ENCODE measurements at places on chromosomes 5 and 9.

DNA sequence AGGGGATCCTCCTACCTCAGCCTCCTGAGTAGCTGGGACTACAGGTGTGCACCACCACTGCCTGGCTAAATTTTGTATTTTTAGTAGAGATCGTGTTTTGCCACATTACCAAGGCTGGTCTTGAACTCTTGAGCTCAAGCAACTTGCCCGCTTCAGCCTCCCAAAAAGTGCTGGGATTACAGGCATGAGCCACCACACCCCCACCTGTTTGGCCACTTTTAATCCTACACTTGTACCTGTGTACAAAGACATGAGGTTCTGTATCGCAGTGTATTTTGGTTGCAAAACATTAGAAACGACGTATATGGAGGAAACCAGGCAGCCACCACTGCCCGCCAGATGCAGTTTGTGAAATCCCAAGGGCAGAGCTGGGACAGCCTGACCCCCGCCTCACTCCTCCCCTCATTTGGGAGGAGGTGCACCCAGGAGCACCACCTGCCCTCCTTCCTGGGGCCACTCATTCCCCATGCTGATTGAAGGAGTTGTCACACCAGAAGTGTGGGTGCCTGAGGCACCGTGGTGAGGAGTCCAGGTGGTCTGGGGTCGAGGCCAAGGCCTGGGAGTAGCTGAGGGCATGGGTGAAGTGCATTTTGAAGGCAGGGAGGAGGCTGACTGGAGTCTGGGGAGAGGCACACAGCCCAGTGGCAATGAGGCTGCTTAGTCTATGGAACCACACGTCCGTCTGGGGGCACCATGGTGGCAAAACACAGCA, 39.3 kb upstream of the OLFM1 start:
- no peak for DNase-seq

GRCh38 chr5:61840361-61840760, 465.6 kb upstream of the KIF2A start:
- no peak for DNase-seq

GRCh38 chr5:77452351-77452750, 39.8 kb downstream of the WDR41 start:
- DNase-seq = no peak

DNA sequence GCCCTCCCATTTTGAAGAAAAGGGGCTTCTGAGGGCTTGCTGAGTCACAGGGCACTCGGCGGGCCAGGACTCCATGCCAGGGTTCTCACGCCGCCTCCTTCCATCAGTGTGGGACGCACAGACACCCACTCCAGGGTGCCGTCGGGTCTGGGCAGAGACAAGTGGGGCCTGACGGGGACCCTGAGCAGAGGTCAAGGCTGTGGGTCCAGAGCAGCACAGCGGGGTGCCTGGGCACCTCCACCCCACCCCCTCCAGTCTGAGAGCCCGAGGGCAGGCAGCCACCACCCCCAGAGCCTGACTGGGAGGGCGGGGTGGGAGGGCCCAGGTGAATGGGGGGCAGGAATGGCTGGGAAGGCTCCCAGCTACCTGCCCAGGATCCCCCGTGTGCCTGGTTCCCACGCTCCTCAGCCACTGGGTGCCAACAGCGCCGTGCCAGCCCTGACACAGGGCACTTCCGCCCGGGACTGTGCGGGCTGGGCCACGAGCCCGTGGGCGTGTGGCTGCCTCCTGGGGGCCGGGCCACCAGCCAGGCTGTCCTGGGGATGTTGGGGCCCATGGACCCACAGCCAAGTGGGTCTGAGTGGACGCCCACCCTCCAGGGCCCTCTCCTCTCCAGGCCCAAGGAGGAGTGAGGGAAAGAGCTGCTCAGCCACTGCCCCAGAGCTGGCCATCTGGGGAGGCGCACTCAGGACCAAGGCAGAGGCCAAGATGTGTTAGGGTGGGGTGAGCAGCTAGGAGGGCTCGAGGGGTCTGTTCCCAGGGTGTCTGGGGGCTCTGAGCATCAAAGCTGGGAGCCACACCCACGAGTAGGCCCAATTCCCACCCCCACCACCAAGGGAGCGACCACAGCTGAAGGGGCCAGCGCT, 10.1 kb upstream of the NRARP start:
- DNase-seq = no peak

GRCh38 chr5:6593148-6594016, 39.5 kb downstream of the NSUN2 start:
- no peak for DNase-seq

DNA sequence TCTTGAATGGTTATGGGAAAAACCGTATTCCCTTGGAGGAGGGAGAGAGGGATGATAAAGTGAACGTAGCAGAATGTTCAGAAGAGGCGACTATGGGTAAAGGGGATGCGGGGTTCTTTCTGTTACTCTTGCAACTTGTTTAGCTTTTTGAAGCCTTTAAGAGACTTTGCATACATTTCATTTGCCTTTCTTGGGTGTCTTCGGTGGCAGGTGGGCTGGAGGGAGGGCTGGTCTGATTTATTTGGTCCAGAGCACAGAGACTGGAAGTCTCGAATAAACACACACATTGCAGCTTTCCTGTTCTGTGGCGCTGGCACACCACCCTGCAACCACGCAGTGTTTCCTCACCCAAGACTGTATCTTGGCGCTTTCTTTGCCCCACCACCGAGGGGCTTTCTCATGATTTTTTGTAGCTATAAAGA, 23.2 kb downstream of the TTF1 start:
- DNase-seq = no peak

DNA sequence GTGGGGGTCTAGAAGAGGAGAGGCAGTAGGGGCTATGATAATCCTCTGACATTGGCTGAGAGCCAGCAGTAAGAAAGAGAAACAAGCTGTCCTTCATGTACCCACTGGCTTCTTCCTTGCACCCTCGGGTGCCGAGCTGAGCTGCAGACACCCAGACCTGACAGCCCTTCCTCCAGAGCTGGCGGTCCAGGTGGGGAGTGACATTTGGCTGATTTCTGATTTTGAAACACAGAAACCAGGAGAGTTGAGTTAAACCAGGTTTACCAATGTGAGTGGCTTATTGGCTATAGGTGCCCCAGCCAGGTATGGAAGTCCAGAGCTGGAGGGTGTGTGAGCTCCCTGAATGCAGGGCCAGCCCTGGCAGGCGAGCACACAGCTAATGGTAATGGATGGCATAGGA, 59.2 kb downstream of the GADD45G start:
- DNase-seq = no peak

- no peak for DNase-seq
These were observed 150.8 kb upstream of the RANBP3L start for GRCh38 chr5:36452424-36453006.

DNA sequence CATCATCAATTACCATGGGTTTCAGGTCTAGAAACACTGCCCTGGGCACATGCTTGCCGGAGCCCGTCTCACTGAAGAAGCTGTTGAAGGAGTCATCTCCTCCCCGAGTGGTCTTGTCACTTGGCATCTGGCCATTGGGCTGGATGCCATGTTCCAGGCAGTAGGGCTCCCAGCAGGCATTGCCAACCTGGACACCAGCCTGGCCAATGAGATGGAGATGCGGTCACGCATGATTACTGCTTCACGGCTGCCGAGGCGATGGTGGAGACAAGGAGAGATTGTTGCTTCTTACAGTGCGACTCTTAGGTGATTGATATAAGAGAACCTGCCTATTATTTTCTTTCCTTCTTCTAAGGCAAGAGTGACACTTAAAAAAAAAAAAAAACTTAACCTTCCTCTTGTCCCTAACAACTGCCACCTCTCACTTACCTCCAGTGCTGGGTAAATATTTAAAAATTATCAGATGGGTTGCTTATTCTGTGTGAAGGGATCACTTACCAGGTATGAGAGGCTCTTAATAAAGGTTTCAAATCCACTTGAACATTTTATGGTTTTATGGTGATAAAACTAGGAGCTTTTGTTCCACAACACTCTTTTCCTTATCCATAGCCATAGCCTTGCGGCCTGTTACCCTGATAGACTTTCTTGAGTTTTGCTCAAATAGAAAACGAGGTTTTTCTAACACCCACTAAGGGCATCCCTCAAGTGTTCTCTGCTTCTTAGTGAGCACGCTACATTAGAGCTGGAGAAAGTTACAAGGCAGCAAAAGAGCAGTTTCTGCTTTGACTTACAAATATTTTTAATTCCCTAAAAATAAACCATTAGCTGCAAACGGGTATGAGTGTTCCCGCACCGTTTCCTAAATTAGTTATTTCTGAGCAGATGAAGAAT, 41.2 kb downstream of the NIM1K start:
- DNase-seq = no peak

DNA sequence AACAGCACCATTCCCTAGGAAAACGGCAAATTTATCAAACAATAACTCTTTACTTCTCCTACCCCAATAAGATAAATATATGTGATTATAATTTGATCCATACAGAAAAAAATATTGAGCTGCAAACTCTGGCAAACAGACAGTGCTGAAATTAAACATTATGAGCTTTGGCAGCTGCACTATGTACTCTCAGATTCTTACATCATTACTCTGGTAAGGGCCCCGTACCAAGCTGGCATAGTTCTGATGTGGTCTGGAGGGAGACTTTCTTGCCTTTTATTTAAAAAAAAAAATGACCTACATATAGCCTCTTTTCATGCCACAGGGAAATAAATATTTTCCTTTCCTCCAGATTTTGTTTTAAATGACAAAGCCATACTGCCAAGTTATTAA, 95.0 kb downstream of the NR6A1 start:
- DNase-seq = no peak

DNA sequence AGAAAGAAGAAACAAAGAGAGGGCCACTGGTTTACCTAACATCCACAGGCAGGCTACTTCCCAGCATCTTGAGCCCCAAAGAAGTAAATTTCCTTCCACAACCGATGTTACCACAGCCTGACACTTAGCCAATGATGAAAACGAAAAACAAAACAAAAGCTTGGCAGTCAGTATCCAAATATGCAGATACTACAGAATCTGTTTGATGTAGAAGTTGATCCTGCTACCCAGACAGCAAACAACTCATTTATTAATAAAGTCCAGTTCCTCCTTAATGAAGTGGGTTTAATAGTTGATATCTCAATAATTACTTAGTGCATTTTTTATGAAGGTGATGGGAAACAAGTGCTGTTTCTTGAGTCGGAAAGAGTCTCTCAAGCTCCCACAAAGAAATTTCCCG, 67.1 kb upstream of the GABRP start:
- no peak for DNase-seq

GRCh38 chr5:103469288-103470040, 93.1 kb downstream of the NUDT12 start:
- no peak for DNase-seq

DNA sequence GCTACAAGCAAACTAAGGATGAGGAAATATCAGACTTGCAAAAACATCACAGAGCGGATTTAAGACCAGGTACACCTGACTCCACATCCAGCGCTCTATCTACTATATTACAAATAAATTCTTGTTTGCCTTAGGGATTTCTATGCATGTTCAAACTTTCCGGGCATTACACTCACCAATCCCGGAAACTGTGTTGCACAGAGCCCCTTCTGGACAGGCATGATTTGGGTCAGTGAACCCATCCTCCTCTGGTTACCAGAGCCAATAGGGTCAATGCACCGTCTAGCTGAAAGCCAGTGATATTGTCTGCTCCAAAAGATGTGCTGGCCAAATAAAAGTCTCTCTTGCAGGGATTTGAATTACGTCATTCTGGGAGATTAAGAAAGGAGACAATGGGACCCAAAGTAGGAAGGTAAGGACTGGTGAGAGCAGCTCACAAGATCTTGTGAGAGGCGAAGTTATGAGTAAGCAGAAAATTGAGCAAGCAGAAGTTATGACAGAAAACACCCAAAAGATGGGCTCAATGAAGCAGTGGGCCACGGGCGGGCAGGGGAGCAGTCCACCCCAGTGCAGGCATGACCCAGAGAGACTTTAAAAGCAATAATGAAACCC, 155.8 kb upstream of the RAI14 start:
- DNase-seq = no peak

DNA sequence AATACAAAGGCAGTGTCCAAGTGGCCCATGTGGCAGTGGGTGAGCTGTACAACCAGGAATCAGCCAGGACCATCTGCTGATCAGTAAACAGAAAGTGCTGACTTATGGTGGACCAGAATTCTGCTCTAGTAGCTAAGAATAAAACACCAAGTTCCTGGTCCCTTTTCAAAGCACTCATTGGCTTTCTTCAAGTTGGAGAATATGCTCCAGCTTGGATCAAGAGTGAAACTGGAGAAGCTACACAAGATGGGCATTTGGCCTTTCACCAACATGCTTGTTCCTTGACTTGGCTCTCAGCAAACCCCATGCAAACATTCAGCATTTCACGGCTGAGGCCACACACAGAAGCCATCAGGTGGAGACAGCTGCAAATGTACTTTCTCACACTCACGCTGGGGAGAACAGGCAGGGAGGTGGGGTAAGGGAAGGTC, 32.1 kb downstream of the MARCHF3 start:
- DNase-seq = no peak

DNA sequence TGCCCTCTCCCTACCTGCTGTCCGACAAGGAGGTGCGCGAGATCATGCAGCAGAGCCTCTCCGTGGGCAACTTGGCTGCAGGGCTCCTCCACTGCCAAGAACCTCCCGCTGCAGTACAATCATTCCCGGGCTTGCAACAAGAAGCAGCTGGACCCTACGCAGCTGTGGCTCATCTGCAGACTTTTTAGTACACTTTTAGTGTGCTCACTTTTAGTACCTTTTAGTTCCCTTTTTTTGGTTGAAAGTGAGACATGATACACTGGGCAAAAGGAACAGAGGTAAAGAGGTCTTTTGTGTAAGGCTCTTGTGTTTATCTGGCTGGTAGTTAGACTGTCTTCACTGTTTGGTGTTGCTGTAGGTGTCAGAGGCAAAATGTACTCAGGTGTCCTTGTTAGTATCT, 58.1 kb upstream of the SPTLC1 start:
- no peak for DNase-seq

GRCh38 chr5:59843511-59844213, 49.9 kb downstream of the PDE4D start:
- no peak for DNase-seq

DNA sequence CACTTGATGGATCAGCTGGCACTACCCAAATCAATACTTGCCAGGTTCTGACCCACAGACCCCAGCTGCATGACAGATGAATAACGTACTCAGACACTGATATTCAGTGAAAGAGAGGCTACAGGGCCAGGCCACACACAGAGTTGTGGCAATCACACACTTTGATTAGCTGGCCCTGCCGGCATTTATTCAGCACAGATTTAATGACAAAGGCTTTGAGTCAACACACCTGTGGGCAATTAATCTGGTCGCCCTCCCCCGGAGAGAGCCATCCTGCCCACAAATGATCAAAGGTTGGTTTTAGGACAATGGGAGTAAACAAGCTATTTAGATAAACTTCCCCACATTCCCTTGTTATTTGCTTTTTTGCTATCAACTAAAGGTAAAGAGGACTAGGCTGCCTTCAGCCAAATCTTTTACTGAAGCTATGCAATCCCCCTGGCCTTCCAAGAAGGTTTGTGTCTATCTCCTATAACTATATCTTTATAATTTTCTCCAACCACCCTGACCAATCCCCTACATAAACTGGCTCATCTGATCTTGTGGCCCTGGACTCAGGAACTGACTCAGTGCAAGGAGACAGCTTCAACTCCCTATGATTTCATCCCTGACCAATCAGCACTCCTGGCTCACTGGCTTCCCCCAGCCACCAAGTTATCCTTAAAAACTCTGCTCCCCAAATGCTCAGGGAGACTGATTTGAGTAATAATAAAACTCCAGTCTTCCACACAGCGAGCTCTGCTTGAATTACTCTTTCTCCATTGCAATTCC, 12.7 kb upstream of the TRIM32 start:
- no peak for DNase-seq

GRCh38 chr5:125176005-125176390, 429.6 kb upstream of the ZNF608 start:
- DNase-seq = no peak
